ENCODE measurements at places on chromosomes 6 and 20.

DNA sequence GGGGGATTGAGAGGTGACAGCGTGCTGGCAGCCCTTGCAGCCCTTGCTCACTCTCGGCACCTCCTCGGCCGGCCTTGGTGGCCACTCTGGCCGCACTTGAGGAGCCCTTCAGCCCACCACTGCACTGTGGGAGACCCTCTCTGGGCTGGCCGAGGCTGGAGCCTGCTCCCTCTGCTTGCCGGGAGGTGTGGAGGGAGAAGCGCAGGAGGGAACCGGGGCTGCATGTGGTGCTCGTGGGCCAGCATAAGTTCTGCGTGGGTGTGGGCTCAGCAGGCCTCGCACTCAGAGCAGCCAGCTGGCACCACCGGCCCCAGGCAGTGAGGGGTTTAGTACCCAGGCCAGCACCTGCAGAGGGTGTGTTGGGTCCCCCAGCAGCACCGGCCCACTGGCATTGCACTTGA, 912.2 kb upstream of the ADGRB3 start:
- DNase-seq = no peak

- no peak for DNase-seq
These were observed 35.3 kb downstream of the GRM4 start for GRCh38 chr6:34110610-34111009.

DNA sequence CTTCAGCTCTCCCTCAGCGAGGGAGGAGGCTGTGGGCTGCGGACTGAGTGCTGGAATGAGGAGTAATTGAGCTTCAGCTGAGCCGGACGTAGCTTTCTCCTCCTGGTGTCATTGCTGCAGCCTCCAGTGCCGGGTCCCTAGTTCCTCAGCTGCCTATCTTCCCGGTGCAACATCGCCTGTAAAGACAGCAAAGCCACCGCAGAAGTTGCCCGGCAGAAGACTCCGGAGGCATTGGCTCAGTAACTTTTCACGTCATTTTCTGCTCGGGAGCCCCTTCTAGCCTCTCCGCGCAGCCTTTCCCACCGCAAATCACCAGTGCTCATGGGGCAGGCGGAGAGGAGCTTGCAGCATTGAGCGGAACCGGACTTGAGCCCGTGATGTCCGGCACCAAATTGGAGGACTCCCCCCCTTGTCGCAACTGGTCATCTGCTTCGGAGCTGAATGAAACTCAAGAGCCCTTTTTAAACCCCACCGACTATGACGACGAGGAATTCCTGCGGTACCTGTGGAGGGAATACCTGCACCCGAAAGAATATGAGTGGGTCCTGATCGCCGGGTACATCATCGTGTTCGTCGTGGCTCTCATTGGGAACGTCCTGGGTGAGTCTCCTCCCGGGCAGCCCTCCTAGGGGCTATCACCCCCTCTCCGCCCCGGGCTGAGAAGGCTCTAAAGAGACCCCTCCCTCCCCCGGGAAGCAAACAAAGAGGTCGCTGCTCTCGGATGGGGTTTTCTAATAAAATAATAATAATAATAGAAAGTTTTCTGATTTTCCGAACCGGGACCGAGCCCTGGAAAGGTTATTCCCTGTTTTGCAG, at the start of gene HCRTR2:
Gene HCRTR2, plus strand, starts transcription at position 305 of the 816 bp plus-strand sequence. Its CDS starts 73 bp downstream, at position 378.
- no peak for DNase-seq

DNA sequence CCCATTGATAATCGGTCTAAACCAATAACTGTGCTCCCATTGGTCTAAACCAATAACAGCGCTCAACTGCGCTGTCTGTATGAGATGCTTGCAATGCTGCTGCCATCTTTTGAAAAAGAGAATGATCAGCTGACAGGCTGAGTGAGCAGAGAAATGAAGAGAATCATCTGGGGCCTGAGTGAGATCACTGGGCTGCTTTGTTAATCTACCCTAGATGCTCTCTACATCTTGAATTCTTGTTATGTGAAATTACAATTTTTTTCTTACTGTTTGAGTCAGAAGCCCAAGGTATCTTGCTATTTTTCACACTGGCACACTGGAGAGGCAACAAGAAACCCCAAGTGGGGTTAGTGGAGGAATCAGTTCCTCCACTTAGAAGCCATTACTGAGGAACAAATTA, 91.5 kb upstream of the GCM1 start:
- no peak for DNase-seq

DNA sequence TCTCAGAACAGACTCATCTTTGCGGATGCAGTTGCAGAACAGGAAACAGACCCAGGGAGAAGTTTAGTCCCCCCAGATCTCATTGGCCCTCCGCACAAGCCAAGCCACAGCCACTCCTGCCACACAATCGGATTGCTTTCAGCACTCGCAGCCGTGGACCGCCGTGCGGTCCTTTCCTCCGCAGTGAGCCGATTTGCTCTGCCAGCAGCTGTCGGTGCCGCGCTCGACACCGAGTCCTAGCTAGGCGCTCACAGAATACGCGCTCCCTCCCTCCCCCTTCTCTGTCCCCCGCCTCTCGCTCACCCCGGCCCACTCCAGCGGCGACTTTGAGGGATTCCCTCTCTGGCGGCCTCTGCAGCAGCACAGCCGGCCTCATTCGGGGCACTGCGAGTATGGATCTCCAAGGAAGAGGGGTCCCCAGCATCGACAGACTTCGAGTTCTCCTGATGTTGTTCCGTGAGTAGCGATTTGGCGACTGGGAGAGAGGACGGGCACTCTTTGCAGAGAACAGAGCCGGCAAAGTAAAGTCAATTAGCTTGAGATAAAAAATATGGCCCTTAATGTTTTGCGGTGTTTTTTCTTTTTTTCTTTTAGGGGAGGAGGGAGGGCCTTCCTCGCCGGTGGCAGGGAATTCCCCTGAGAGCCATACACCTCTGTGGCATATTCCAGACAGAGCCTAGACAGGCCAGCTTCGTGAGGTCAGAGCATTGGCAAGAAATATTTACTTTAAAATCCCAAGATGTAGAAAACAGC, at the start of gene LAMP5:
Gene LAMP5, plus strand, starts transcription at position 130 of the 753 bp plus-strand sequence. Its CDS starts 263 bp downstream, at position 393.
- peak; percentile 21 for DNase-seq
